T-cell (primary cell): ENCODE measurements at places on chromosomes 5 and 9. TPM values are rescaled to one million over a fixed set of nuclear protein-coding genes. Genes with fewer than 3 reads are reported as not detected.

CCDC192 gene
- not detected for total RNA-seq

TMC1 gene
- not detected for total RNA-seq

DNA sequence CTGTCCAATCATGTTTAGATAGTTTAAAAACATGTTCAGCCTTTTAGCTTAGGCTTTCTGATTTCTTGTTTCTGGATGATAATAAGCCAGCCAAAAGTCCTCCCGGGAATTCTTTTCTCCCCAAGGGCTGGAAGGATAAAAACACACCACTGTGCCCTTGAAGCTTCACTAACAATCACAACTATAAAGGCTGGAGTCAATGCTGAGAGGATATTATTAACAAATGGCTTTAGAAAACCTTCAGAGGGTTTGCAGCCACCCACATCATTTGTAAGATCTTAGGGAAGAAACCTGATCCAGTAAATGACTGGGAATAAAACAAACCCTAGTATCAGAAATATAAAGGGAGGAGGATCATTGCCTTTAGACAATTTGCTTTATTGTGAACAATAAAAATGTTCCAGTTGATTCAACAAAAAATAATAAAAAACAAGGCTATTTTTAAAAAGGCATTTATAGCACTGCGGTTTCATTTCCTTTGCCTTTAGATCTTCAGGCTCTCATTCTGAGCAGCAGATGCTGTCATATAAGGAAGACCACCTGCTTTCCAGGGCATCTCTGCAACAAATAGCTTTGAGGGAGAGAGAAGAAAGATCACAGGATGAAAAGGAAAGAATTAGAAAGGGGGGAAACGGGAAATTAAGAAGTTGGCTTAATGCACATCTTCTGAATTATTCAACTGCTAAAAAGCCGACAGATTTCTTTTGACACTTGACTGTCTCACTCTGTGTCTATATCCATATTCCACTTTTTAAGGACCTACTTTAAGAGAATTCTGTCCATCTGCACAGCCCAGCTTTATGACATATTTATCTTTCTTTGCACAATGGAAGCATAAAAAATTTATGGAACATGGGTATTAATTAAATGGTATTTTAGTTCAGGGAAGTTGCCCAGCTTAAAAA is 277.2 kb upstream of the SLC24A2 start:
- no peak for DNase-seq

- no peak for DNase-seq
Measured at GRCh38 chr9:92242260-92243136, 51.0 kb downstream of the IARS1 start.

DNA sequence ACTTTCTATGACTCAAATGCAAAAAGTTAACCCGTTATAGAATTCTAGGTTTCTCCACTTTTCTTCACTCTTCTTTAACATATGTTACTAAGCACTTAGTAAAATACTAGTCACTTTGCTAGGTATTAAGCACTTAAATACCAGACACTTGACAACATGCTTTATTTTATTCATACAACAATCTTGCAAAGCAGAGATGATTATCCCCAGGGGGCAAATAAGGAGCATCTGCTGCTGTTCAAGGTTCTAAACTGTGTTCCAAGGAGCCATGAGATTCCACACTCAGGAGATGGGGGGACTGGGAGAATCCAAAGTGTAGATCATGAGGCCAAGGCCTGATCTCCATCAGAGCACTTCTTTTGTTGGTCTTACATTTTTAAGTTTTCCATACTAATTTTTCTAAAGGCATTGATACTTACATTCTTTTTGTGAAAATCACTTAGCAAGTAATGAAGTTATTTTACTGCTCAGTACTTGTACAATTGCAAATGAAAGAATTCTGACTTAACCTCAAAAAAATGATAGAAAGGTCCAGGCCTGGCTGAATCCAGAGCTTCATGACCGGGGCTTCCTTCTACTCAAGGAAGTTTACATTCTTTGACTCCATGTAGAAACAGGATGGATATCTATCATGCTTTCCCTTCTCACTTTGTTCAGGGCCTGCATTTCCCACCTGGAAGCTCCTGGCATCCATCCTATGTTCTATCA is 504.4 kb upstream of the WWC1 start:
- no peak for DNase-seq

FCHO2 gene
- total RNA-seq = 0.90 TPM

- DNase-seq = no peak
Measured at GRCh38 chr9:112361601-112362000, 18.3 kb upstream of the HSDL2 start.

DNA sequence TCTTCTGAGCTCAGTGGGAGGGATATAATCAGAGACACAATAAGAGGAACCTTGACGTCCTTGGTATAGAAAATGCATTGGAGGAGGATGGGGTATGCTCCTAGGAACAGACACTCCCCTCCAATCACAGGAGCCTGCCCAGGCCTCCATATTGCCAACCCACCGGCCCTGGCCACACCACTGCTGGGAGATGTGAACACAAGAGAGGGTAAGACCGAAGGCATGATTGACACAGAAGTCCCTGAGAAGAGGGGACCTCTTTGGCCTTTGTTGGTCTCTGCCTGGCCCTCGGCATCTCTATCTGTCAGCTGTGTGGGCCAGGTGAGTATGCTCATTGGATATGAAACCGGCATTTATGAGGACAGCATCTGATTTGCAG is 62.0 kb downstream of the CRB2 start:
- no peak for DNase-seq

- DNase-seq = no peak
Measured at GRCh38 chr9:113985968-113986585, 92.0 kb downstream of the AMBP start.

DNA sequence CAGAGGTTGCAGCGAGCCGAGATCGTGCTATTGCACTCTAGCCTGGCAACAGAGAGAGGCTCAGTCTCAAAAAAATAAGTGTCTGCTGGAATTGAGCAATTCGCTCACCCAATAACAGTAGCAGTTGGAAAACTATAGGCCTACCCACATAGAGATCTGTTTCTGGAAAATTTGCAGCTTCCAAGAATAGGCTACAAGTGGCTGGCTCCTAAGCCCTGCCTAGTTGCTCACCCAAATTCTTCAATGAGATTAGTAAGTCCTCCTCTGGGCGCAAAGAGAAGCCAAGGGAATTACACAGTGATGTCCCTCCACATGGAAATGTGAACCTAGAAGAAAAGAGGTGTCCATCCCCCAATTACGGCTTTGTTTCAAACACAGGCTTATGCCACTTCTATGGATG is 42.6 kb upstream of the RNF38 start:
- no peak for DNase-seq

DNA sequence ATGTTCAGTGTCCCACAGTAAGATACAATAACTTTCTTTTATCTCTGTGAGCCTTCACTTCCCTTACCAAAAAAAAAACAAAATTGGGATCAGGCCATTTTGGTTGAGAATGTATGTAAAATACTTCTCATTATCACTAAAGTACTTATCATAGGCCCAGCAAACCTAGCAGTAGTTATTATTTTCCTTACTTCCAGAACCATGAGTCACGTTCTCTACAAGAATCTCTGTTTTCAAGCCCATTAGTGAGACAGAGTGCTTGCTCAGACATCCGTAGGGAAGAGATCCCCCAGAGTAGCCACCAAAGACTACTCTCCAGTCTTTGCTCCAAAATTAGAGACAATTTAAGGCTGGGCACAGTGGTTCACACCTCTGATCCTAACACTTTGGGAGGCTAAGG is 103.9 kb upstream of the NR5A1 start:
- DNase-seq = no peak

TMEFF1 gene
- total RNA-seq = 0.26 TPM

- DNase-seq = no peak
Measured at GRCh38 chr5:107567901-107568671, 102.7 kb downstream of the EFNA5 start.

GRCh38 chr9:3458806-3459475 is 66.9 kb downstream of the RFX3 start:
- no peak for DNase-seq

- no peak for DNase-seq
Measured at GRCh38 chr9:38626006-38626405, 5.6 kb upstream of the ANKRD18A start.

DNA sequence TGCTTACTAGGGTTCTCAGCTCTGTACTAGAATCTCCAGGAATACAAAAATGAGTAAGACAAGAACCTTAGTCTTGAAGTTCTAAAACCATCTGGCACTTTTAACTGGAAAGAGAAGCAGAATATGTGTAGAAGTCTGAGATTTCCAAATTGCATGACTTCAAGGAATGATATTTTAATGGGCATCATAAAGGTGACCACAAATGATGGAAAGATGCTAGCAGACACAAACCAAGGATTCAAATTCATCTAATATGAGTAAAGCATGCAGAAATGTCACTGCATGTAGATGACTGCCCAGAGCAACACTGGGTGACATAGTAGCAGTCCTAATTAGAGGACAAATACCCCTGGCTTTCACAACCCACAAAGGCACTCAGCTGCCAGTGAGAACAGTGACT is 117.2 kb downstream of the RPS23 start:
- no peak for DNase-seq

CKMT2 gene
- total RNA-seq = not detected

- DNase-seq = no peak
Measured at GRCh38 chr5:104800440-104801048, 1238.0 kb upstream of the NUDT12 start.

- DNase-seq = no peak
Measured at GRCh38 chr5:163433271-163433670, 4.1 kb upstream of the CCNG1 start.

SPATA31A3 gene
- not detected for total RNA-seq

DNA sequence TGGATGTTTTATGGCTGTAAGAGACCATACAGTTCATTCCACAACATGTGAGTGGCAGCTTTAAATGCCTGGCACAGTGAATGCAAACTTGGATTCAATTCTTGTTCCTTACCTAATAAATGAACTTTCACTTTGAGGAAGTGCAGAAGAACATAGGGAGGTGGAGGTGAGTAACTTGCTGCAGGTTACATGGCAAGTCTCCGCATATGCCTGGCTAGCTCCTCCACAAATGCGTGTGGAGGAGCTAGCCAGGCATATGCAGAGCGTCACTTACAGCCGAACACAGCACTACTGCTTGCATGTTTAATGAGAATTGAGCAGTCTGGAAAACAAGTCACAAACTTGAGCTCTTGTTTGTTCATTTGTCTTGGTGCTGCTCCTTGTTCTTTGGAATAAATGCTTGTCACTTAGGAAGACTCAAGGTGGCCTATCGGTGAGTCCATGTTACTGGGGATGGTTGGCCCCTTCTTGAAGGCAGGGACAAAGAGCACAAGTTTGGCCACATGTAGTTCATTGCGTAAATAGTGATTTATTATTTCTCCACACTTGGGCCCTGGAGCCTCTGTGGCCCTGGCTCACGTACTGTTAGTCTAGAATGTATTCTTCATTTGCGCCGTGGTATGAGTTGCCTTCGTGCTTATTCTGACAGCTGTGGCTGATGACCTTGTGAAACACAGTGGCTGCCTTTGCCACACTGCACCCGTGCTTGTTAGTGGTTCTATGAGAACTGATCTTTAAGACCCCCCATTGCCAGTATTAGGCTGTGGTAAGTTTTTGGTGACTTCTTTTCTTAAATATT is 3.1 kb downstream of the ISOC1 start:
- no peak for DNase-seq

DNA sequence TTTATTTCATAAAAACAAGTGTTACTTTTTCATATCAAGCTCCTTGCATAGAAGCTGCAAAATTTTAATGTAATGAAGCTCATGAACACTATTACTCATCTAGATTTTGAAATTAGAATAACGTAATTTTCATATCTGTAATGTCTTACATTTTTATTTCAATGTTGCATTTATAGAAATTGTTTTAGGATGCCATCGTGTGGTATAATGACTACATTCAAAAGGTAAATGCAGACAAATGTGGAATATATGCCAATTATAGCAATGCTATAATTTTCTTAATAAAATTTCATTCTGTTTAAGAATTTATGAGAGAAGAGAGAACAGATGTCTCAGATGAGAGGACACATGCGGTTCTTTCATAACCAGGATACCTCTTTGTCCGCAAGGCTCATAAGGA is 230.2 kb downstream of the TMEM232 start:
- no peak for DNase-seq

DNA sequence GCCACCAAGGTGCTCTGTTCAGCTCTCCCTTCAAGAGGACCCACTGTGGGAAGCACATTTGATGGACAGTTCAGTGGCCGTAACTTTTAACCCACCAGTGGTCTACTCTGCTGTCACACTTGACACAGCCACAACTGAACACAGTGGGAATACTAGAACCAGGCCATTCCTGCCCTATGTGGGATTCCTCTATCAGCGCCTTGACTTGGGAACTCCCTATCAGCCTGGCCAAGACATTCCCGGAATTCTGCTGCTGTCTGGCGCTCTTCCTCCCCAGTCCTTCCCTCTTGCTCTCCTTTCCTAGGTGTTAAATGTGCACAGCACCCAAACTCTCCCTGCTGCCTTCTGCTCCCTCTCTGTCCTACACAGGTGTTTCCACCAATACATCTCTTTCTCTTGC is 23.1 kb upstream of the SH3PXD2B start:
- no peak for DNase-seq

GRCh38 chr9:134210908-134211810 is 46.8 kb upstream of the RNU6ATAC start:
- DNase-seq = no peak

DNA sequence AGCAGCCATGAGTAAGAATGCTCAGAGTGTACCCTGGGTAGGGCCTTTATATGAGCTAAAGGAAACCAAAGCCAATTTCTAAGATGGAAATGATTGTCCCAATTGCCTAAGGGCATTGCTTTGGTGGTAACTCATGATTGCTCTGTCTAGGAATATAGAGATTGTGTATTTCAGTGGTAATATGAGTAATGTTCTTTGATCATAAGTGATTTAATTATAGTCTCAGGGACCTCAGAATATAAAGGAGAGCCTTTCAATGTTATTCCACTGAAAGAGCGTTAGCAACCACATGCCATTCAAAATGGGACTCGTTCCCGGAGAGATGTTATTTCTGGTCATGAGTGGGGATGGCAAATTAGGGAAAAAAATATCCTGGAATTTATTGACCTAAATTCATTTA is 340.5 kb downstream of the ARHGEF28 start:
- no peak for DNase-seq

- no peak for DNase-seq
Measured at GRCh38 chr5:77087484-77088261, 588 bp upstream of the ZBED3 start.

DNA sequence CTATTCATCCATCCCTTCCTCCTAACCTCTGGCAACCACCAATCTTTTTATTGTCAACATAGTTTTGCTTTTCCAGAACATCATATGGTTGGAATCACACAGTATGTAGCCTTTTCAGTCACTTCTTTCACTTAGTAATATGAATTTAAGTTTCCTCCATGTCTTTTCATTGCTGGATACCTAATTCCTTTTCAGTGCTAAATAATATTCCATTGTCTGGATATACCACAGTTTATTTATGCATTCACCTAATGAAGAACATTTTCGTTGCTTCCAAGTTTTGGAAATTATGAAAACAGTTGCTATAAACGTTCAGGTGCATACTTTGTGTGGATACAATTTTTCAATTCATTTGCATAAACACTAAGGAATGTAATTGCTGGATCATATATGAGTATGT is 70.7 kb upstream of the FNIP1 start:
- DNase-seq = no peak
